ENCODE measurements at places on chromosomes 3 and 15. TPM values are rescaled to one million over a fixed set of nuclear protein-coding genes. Genes with fewer than 3 reads are reported as not detected.

- H3K4me3 ChIP-seq, result no peak overlapping the region
- H3K27ac ChIP-seq, result no peak overlapping the region
- no peaks in the 10 kb centered on the region for H3K36me3 ChIP-seq
- DNase-seq, result no peak
- no peaks in the 10 kb centered on the region for H3K27me3 ChIP-seq
- peaks cover 46% of the 10 kb centered on the region for H3K4me1 ChIP-seq
These were observed 36.7 kb downstream of the PIK3CA start for GRCh38 chr3:179184826-179185225.

DNA sequence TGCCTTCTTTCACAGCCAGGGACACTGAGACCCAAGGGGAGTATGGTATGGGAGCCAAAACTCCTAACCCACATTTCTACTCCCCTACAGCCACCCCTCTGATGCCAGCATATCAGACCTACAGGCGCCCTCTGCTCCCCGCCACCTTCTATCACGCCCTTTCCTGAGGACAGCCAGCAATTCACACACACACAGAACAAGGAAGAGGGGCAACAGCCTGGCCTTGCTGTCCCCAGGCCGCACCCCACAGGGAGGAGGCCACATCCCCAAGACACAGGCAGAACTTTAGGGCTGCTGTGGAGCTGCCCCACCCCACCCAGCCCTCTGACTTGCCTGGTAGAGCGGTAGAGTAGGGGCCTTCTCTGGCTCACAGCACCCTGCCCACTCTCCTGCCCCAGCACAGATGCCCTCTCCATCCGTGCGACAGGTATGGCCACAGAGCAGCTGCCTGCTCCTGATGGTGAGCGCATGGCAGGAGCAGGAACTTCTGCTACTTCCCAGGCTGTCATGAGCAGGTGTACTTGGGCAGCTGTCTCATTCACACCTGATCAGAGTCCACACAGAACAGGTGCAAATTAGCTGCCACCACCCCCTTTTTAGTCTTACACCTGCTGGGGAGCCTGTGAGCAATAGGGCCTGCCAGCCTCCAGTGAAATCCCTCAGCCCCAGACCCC, 33.4 kb downstream of the CCDC33 start:
- H3K4me1 ChIP-seq, result no peaks in the 10 kb centered on the region
- DNase-seq, result no peak
- no peak overlapping the region for H3K4me3 ChIP-seq
- no peaks in the 10 kb centered on the region for H3K36me3 ChIP-seq

SEMA3G gene
- total RNA-seq, result 0.22 TPM

NEK4 gene
- 26.8 TPM for total RNA-seq

DNA sequence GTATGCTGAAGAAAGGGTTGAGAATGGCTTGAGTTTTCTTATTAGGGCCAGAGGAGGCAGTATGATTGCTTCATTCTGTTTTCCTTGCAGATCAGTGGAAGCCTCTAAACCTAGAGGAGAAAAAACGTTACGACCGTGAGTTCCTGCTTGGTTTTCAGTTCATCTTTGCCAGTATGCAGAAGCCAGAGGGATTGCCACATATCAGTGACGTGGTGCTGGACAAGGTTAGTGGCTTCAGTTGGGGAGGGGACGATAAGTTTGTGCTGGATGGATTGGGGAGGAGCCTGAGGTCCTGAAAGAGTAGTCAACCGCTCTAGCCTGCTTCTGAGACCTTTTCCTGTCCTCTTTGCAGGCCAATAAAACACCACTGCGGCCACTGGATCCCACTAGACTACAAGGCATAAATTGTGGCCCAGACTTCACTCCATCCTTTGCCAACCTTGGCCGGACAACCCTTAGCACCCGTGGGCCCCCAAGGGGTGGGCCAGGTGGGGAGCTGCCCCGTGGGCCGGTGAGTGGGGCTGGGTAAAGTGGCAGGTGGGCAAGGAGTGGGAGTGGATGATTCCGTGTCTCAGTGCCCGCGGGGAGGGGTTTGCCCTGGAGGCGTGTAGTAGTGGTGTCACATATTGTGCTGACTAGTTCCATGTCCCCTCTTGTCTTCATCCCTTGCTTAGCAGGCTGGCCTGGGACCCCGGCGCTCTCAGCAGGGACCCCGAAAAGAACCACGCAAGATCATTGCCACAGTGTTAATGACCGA, 8.5 kb downstream of the EIF4G1 start:
- H3K4me1 ChIP-seq, result peaks cover 5% of the 10 kb centered on the region
- H3K27me3 ChIP-seq, result no peaks in the 10 kb centered on the region
- DNase-seq, result no peak
- H3K4me3 ChIP-seq, result no peak overlapping the region

DNA sequence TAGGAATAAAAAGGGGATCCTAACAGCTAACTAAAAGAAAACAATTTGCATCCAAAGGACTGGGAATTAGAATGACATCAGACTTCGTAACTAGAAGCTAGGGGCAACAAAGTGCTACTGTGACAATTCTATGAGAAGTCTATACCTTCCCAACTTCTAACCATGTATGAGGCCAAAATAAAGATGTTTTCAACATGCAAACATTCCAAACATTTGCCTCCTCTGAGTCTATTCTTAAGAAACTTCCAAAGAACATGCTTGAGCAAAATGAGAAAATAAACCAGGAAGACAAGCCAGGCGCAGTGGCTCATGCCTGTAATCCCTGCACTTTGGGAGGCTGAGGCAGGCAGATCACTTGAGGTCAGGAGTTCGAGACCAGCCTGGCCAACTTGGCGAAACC, 13.1 kb upstream of the RNF7 start:
- no peaks in the 10 kb centered on the region for H3K27me3 ChIP-seq
- no peaks in the 10 kb centered on the region for H3K36me3 ChIP-seq
- H3K4me1 ChIP-seq, result no peaks in the 10 kb centered on the region
- no peak overlapping the region for H3K4me3 ChIP-seq
- DNase-seq, result no peak

- no peaks in the 10 kb centered on the region for H3K36me3 ChIP-seq
- H3K4me3 ChIP-seq, result no peak overlapping the region
- no peak overlapping the region for H3K27ac ChIP-seq
These were observed 193.1 kb downstream of the ABHD5 start for GRCh38 chr3:43883729-43884396.

GRCh38 chr3:40876009-40876408, 323.3 kb upstream of the CTNNB1 start:
- no peaks in the 10 kb centered on the region for H3K4me1 ChIP-seq
- DNase-seq, result no peak
- H3K27ac ChIP-seq, result no peak overlapping the region
- no peaks in the 10 kb centered on the region for H3K36me3 ChIP-seq

DNA sequence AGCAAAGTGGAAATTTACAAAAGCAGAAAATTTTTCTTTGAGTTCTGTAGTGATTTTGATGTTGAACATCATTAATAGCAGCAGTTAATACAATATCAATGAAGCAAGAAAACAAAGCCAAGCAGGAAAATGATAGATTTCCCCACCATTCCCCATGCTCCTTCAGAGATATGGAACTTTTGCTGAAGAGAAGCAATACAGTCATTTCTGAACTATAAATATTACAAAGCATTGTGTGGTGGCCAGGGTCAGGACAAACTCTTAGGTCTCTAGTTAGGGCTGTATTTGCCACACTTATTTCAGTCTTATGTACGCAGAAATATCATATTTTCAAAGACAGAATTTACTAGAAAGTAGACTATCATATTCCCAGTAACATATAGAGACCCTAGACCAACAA, 88.8 kb upstream of the P3H2 start:
- no peak for DNase-seq
- H3K36me3 ChIP-seq, result no peaks in the 10 kb centered on the region
- H3K4me1 ChIP-seq, result no peaks in the 10 kb centered on the region

FGD5 gene
- total RNA-seq, result 0.06 TPM

- no peak overlapping the region for H3K27ac ChIP-seq
- no peaks in the 10 kb centered on the region for H3K36me3 ChIP-seq
- H3K27me3 ChIP-seq, result no peaks in the 10 kb centered on the region
- H3K4me1 ChIP-seq, result no peaks in the 10 kb centered on the region
- no peak for DNase-seq
- H3K4me3 ChIP-seq, result no peak overlapping the region
These were observed 809.9 kb downstream of the MCTP2 start for GRCh38 chr15:95041297-95041696.

GRCh38 chr3:42289026-42289425, 23.0 kb upstream of the CCK start:
- no peaks in the 10 kb centered on the region for H3K36me3 ChIP-seq
- no peaks in the 10 kb centered on the region for H3K4me1 ChIP-seq
- H3K4me3 ChIP-seq, result no peak overlapping the region
- no peak overlapping the region for H3K27ac ChIP-seq
- no peak for DNase-seq

- H3K4me1 ChIP-seq, result peaks cover 47% of the 10 kb centered on the region
- no peak for DNase-seq
- H3K4me3 ChIP-seq, result no peak overlapping the region
- H3K27me3 ChIP-seq, result no peaks in the 10 kb centered on the region
- H3K27ac ChIP-seq, result no peak overlapping the region
- no peaks in the 10 kb centered on the region for H3K36me3 ChIP-seq
These were observed 21.9 kb downstream of the AKAP13 start for GRCh38 chr15:85402195-85402881.

DNA sequence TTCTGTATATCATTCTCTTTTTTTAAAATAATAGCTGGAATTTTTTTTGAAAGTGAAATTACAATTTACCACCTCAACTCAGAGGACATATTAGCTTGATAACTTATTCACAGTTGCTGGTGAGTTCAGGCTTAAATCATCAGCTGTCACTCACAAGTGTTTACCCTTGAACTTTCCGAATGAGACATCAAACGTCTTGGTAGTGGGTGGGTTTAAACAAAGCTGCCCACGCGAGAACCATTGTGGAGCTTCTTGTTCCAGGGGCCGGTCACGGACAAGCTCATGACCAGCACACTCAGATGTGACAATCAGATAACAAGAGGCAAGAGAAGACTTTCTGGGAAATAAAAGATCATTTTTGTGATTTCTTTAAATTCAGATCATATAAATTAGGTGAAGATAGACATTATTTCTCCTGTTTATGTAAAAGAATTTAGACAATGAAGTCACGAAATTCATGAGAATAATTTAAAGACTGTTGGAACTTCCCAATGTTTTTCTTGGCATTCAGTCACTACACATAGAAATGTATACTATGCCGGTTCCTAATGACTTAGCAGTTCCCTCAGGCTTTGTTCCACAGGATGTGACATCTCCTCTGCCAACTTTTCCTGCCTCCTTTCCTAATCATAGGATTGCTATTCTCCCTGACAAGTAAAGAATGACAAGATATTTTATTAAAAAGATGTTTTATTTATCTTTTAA, 29.3 kb downstream of the BTD start:
- H3K4me1 ChIP-seq, result peaks cover 26% of the 10 kb centered on the region
- no peak for DNase-seq
- H3K27ac ChIP-seq, result no peak overlapping the region

Measured in CD4-positive, alpha-beta memory T cell (primary cell).